NCI-H1105 treated with DMSO at 0.1 percent for 48 hours (cell line): ENCODE measurements at places on chromosomes 16 and 17.
A peak's percentile ranks its signal among the peaks of the same experiment; 100 is the strongest.

- peak; percentile 13 for DNase-seq
These were observed 147.0 kb downstream of the ENGASE start for GRCh38 chr17:79221597-79221996.

DNA sequence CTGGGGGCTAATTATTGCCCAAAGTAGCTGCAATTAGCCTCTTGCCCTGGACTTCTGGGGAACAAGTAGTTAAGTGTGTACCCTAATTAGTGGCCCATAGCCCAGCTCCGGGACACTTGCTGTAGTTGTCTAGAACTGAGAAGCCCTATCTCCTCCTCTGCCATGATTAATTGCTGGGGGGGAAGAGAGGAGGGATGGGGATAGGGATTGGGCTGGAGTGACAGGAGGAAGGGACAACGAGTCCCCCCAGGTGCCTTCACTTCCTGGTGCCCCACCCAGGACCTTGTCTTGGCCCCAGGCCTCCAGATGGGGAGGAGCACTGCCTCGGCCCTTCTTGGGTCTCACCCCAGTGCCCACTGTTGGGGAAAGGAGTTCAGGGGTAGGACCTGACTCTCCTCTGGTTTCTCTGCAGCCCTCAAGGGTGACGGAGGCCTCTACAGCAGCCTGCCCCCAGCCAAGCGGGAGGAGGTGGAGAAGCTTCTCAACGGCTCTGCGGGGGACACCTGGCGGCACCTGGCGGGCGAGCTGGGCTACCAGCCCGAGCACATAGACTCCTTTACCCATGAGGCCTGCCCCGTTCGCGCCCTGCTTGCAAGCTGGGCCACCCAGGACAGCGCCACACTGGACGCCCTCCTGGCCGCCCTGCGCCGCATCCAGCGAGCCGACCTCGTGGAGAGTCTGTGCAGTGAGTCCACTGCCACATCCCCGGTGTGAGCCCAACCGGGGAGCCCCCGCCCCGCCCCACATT is 17.4 kb downstream of the NGFR start:
- no peak for DNase-seq

- no peak for DNase-seq
These were observed 363.2 kb downstream of the SNX29 start for GRCh38 chr16:12339686-12340085.

- no peak for DNase-seq
These were observed 7.6 kb downstream of the TBKBP1 start for GRCh38 chr17:47701608-47702007.

DNA sequence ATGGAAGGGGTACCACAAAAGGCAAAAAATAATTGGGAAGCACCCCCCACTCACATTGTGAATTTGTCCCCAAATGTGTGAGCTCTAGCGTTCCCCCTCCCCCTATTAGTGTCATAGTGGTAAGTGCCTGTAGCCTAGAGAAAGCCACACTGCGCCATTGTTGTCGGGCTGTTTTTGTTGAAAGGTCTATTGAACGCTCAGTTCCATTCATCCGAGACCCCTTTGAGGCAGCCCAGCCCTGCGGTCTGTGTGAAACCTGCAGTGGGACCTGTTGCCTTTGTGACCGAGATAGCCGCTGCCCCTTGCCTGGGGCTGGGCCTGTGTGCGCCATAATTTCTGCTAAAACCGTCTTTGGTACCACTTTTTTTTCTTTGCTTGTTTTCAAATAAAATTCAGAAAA is 3.0 kb downstream of the JPT2 start:
- no peak for DNase-seq

- peak; percentile 19 for DNase-seq
These were observed 6.8 kb downstream of the KRT37 start for GRCh38 chr17:41417576-41418015.

DNA sequence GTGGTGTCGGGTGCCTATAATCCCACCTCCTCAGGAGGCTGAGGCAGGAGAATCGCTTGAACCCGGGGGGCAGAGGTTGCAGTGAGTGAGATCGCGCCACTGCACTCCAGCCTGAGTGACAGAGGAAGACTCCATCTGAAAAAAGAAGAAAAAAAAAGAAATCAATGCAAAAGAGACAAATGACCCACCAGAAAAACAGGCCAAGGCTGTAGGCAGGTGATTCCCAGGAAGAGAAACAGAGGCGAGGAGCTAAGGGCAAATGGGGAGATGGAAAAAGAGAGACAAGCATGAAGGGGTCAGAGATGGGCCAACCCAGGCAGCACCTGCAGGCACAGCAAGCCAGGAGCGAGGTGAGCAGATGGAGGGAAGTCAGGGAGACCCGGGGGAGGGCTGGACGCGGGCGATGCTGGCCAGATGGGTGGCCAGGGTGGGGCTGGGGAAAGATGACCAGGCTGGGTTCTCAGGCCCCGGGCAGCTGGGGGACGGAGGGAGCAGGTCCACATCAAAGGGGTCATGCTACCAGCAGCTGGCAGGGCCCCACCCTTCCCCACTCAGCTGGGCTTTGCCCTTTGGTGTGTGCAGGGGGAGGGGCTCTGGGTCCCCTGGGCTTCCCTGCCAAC is 25.5 kb downstream of the MYBBP1A start:
- DNase-seq = no peak

DNA sequence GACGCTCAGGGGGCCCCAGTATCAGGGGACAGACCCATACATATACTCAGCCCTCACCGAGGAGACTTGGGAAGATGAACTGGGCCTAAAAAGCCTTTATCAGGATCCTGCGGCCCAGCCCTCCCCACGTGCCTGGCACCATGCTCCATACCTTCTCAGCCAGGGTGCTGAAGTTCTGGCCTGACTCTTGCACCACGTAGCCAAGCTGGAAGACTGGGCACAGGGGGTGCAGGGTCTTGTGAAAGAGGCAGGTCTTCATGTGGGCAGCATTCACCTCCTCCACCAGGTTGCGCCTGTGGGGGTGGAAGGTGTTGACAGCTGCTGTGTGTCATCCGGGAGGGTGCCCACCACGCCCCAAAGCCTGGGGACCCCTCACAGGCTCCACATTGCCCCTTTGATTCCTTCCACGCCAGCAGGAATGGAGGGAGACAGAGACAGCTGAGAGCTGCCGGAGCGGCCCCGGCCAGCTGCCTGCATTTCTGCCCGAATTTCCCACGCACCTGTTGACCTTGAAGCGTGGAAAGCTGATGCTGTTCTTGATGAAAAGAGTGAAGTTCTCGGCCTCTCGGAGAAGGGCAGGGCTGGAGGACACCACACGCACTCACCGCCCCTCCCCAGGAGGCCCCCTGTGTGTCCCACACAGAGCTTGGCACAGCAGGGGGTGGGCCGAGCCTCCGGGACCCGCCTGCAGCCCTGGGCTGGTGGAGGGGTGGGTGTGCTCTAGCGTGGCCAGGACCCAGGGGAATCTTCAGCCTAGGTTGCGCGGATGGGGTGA is 10.4 kb upstream of the CAMKK1 start:
- no peak for DNase-seq

DNA sequence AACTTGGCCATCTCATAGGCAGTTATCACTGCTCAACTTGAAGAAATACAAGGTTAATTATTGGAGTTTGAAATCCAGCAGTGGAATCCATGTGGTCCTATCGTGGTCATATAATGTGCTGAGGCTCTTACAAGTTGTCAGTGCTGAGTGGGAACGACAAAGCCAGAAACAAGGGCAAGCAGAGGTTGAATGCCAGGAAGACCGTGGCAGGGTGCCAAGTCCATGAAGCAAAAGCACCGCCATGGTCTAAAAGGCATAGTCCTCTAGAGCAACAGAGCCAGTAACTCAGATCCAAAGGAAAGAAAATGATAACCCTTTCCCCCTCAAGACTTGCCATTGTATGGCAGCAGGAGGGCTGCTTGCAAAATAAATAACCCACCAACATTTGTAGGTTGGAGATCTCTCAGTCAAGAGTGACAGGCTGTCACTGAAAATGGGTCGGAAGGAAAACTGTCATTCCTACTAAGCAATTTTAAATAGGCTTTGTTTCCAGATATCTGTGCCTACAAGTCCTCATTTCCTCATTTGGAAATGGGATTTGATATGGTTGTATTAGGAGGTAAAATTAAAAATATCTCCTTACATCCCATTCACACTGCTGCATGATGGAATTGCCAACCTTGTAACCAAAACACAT is 36.4 kb upstream of the HSBP1 start:
- DNase-seq = peak; percentile 40

- no peak for DNase-seq
These were observed 2.1 kb upstream of the ENGASE start for GRCh38 chr17:79072544-79072943.
